Activated CD8-positive, alpha-beta memory T cell treated with anti-CD3 and anti-CD28 coated beads for 1 hour (primary cell): ENCODE measurements at places on chromosomes 4 and X.

DNA sequence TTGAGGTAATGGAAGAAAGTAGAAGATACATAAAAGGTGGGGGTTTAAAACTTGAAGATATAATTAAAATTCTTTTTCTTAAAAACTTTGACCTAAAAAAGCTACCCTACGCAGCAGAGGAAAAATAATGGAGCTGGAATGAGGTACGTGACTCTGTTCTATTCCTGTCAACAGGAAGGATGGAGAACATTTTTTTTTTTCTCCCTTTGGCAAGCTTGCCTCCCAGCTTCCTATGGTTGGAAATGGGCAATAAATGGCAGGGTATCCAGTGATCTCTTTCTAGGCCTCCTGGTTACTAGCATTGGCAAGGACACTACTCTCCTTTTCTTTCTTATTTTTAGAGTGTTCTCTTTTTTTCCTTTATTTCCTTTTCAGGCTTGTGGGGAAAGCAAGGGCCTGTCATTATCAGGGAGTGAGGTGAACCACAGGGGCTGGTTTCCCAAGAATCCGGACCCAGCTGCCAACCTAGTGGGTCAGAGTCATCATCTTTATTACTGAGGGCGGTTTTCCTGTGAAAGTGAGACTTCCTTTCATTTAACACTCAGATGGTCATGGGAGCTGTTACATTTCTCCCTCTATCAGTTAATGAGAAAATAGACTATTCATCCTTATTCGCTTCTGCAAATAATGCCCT, 224.6 kb downstream of the SPRY1 start:
- DNase-seq = no peak

GRCh38 chr4:2341911-2342652, 76.4 kb downstream of the ZFYVE28 start:
- no peak for DNase-seq

DNA sequence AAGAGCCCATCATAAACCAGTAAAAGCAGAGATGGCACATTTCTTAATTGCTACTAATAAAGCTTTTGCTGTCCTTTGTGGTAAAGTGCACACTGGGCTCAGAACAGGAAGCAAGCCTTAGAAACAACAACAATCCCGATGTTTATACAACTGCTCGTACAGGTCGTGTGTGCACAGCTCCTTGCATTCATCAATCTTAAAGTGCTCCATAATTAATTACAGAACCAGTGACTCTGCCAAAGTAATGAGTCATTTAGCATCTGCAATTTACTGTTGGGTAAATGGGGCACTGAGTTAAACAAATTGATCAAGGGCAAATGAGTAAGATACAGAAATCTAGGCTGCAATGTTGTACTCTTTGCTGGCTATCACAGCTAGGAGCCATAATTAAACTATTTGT, 61.3 kb upstream of the TXK start:
- no peak for DNase-seq

DNA sequence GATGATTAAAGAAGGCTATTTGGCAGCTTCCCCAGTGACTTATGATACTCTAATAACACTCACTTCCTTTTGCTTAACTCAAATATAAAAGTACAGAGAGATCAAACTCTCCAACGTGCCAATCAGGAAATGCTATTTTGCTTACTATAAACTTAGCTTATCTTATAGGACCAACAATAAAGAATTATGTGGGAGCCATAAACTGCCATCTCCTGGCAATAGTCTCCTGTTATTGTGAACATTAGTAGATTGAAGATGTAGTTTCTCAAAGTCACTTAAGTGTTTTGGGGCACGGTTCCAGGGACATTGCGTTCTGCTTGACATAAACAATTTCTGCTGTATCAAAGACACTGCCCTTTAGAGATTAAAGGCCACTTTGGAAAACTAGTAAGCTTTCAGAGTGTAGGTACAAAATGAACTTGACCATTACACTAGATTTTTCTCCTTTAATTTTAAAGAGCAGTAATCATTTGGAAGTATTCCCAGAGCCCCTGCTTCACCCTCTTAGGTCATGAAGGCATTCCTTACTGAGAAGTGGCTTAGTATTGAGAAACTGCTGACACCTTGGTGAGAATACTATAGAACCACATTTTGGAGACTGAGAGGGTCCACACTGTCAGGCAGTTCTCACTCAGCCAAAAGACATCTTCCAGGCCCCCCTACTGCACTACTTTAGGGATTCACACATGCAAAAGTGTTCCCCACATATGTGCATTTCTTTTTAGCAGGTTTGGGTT, 51.9 kb downstream of the MAOA start:
- no peak for DNase-seq

DNA sequence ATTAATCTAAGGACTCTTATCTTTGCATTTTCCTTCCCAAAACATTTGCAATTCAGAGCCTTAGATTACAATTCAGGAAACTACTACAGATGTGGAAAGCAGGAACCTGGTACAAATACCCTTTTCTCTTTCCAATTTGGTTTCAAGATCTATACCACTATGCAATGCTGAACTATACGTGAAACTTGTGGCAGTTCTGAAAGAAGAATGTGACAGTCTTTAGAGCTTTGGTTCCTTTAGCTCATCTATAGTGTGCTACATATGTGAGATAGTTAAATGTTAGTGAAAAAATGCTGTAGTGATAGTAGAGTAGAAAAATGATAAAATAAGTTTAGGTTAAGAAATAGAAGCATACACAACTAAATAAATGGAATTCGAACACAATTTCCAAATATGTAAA, 50.0 kb downstream of the CXXC4 start:
- no peak for DNase-seq

DNA sequence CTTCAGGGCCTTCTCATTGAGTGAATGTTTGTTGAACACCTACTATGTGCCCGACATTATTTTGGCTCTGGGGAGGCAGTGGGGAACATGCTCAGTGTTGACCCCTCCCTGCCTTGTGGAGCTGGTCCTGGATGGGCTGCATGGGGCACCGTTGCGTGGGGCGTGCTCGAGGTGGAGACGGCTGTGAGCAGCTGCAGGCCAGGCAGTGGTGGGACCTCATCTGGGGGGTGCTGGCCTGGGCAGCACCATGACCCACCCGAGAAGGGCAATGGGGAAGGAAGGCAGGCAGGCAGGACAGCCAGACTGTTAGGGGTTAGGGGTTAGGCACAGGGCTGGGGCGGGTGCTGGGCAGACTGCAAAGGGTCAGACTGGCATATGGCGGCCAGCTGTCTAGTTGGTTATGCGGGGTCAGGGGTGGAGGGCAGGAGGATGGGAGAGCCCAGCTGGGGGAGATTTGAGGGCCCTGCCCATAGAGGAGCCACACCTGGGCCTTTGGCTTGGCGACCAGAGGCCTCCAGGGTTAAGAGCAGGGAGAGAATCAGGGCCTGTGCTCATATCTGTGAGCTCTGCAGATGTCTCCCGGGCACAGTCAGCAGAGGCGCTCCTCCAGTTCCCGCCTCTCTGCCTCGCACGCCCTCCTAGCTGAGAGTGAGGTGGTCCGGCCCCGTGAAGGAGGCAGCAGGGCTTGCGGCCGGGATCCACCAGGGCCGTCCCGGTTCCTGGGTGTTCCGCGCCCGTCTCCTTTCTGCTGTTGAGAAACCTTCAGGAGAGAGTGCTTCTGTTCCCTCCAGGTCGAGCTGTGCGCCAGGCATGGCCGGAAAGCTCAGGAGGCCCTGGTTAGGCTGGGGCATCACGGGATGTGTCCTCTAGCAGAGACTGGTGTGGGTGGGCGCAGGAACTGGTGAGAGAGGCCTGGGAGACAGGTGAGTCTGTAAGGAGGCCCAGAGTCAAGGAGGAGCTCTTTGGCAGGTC, 73.3 kb downstream of the RGS12 start:
- DNase-seq = no peak

- DNase-seq = no peak
These were observed 134.4 kb downstream of the EDA2R start for GRCh38 chrX:66504481-66504880.

- no peak for DNase-seq
These were observed 24.1 kb downstream of the OSTC start for GRCh38 chr4:108674356-108674977.

- DNase-seq = no peak
These were observed 46.5 kb downstream of the ZFYVE28 start for GRCh38 chr4:2371765-2372487.

- DNase-seq = no peak
These were observed 153.1 kb downstream of the AMELX start for GRCh38 chrX:11446336-11446735.

GRCh38 chr4:187416216-187416615, 579.4 kb upstream of the ZFP42 start:
- no peak for DNase-seq

GRCh38 chr4:165970703-165971420, 97.8 kb downstream of the TLL1 start:
- DNase-seq = no peak

- DNase-seq = no peak
These were observed 19.4 kb upstream of the SMIM31 start for GRCh38 chr4:164734484-164734883.

- DNase-seq = no peak
These were observed 60.2 kb upstream of the PGAM4 start for GRCh38 chrX:78029663-78030062.

GRCh38 chr4:55359397-55359916, 13.4 kb downstream of the SRD5A3 start:
- DNase-seq = no peak

GRCh38 chr4:140238351-140239056, 84.5 kb upstream of the MAML3 start:
- DNase-seq = no peak

- DNase-seq = no peak
These were observed 173.6 kb downstream of the AFAP1 start for GRCh38 chr4:7766086-7766485.

DNA sequence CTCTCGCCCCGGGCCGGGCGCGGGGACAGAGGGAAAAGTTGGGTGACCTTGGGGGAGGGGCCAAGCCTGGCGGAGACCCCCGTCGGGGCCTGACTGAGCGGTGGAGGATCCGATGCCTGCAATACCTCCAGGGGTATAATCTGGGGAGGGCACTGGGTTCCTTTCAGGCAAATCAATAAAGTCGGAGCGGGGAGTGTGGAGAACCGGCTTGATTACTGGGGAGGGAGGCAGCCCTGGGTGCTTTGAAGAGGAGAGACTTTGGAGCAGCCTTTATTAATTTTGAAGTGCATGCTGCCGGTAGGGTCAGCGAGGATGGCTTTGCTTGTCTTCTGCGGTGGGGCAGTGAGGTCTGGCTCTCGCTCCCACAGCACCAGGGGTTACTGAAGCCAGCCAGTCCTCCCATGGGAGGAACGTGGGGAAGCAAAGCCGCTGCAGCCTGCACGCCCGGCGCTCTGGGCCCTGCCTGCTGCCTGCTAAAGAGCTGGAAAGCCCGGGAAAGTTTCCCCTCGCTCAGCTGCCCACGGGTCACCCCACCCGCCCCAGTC, 403 bp upstream of the LGI2 start:
- DNase-seq = no peak

- peak; percentile 19 for DNase-seq
These were observed 500 bp downstream of the GAR1 start for GRCh38 chr4:109816082-109816442.

DNA sequence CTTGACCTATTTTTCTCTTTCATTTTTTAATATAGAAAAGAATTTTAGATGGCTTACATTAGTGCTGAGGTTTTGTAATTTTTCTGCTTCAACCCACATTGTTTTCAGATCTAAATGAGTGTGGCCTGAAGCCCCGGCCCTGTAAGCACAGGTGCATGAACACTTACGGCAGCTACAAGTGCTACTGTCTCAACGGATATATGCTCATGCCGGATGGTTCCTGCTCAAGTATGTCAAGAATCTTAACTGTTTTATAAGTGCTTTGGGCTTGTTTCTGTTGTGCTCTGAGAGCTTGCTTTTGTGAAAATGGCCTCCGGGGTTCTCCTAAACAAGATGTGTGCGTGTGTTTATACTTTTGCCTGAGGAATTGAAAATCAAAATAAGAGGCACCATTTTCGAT, 41.6 kb downstream of the NPNT start:
- no peak for DNase-seq

GRCh38 chr4:17447056-17447455, 64.8 kb downstream of the QDPR start:
- no peak for DNase-seq
